WTC11 (cell line): ENCODE measurements at places on chromosomes 2 and 18. TPM values are rescaled to one million over a fixed set of nuclear protein-coding genes. Genes with fewer than 3 reads are reported as not detected.

COL4A4 gene
- 1.9 to 3.1 TPM (median 1.9 TPM) in 3 replicates for total RNA-seq

ERFE gene
- total RNA-seq = 4.5 to 6.3 TPM (median 6.0 TPM) in 3 replicates

ST6GAL2 gene
- total RNA-seq = 7.5 to 11.0 TPM (median 8.6 TPM) in 3 replicates

MC4R gene
- total RNA-seq = 0.16 TPM in 1 of 3 replicates, not detected in the others

WNT6 gene
- total RNA-seq = not detected in 3 replicates

ACVR1C gene
- 1.1 to 1.6 TPM (median 1.2 TPM) in 3 replicates for total RNA-seq

TLX2 gene
- 0.18 to 0.39 TPM (median 0.26 TPM) in 3 replicates for total RNA-seq

LAMA3 gene
- 0.50 to 0.89 TPM (median 0.83 TPM) in 3 replicates for total RNA-seq

DNA sequence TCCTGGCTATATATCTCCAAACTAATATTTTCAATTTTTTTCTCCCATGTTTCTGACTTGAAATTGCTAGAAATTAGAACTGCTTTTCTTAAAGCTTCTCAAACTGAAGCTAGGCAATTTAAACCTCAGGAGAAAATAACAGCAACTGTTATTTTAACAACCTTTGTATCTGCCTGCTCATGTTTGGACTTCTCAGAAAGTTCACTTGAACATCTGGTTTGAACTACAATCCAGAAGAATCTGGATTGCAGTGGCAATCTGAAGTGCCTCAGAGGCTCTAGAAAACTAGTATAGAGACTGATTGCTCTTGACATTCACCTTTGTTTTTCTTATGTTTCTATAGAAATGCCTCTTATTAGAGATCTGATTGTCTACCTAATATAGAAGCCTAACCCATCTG, 64.1 kb downstream of the STAT4 start:
- H3K27ac ChIP-seq = peak overlapping the region; percentile 63; the same call in 1 of the 2 replicates
- peaks cover 9% of the 10 kb centered on the region for H3K36me3 ChIP-seq
- H3K27me3 ChIP-seq = no peaks in the 10 kb centered on the region
- no peak overlapping the region for H3K4me3 ChIP-seq
- peaks cover 27% of the 10 kb centered on the region for H3K4me1 ChIP-seq
- no peak for DNase-seq

GRCh38 chr2:197560146-197560665, 44.3 kb downstream of the MOB4 start:
- no peak overlapping the region for H3K4me3 ChIP-seq
- no peaks in the 10 kb centered on the region for H3K27me3 ChIP-seq
- peaks cover 20% of the 10 kb centered on the region for H3K4me1 ChIP-seq
- H3K36me3 ChIP-seq = peaks cover 47% of the 10 kb centered on the region

GRCh38 chr2:33496150-33496549, 19.7 kb downstream of the RASGRP3 start:
- H3K36me3 ChIP-seq = no peaks in the 10 kb centered on the region
- H3K4me1 ChIP-seq = no peaks in the 10 kb centered on the region
- H3K27me3 ChIP-seq = no peaks in the 10 kb centered on the region
- no peak overlapping the region for H3K4me3 ChIP-seq
- no peak overlapping the region for H3K27ac ChIP-seq
- DNase-seq = no peak

- H3K36me3 ChIP-seq = peaks cover 1% of the 10 kb centered on the region; the same call in 1 of the 2 replicates
Observed at GRCh38 chr2:48890454-48891131, 135.1 kb upstream of the LHCGR start.

- no peak overlapping the region for H3K27ac ChIP-seq
- no peak overlapping the region for H3K4me3 ChIP-seq
- no peaks in the 10 kb centered on the region for H3K4me1 ChIP-seq
- H3K27me3 ChIP-seq = no peaks in the 10 kb centered on the region
- no peak for DNase-seq
Observed at GRCh38 chr18:57833441-57834101, 30.5 kb upstream of the ATP8B1 start.

DNA sequence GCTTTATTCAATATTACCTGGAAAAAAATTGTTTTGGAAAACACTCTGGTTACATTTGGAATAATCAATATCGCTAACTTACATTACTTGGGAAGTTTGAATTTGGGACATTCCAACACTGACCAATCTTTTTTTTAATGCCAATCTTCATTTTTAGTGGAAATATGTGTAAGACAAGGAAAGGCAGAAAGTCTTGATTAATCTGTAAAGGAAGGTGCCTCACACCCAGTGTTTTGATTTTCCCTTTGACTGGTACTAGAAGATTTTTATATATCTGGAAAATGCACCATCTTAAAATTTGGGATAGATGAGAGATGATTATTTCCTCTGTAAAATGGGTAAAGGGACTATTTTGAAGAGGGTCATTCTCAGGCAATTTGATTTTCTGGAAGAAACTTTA, 879.2 kb upstream of the ZEB2 start:
- H3K4me1 ChIP-seq = no peaks in the 10 kb centered on the region
- H3K27me3 ChIP-seq = no peaks in the 10 kb centered on the region
- no peaks in the 10 kb centered on the region for H3K36me3 ChIP-seq
- H3K4me3 ChIP-seq = no peak overlapping the region
- H3K27ac ChIP-seq = no peak overlapping the region
- DNase-seq = no peak

DNA sequence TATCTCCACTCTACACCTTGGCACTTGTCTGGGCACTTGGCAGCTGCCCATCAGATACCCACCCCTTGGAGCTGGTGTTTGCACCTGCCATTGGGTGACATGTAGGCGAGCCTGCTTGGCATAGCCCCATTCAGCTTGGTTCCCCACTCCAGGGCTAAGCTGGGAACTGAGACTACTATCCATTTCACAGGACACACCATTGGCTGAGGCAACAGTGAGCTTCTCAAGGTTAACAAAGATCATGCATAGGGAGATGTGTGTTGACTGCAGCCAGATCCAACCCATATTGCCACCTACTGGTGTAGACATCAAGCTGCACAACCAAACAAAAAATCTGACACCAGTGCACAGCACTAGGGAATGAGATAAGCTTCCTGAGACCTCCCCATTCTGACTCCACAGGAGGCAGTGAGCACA, 1389.8 kb upstream of the TMEFF2 start:
- DNase-seq = no peak
- no peaks in the 10 kb centered on the region for H3K36me3 ChIP-seq
- H3K4me1 ChIP-seq = peaks cover 9% of the 10 kb centered on the region

- peaks cover 25% of the 10 kb centered on the region for H3K4me1 ChIP-seq
- no peak for DNase-seq
- no peak overlapping the region for H3K4me3 ChIP-seq
- no peak overlapping the region for H3K27ac ChIP-seq
Observed at GRCh38 chr18:74942319-74942910, 266.5 kb downstream of the PTGR3 start.

DNA sequence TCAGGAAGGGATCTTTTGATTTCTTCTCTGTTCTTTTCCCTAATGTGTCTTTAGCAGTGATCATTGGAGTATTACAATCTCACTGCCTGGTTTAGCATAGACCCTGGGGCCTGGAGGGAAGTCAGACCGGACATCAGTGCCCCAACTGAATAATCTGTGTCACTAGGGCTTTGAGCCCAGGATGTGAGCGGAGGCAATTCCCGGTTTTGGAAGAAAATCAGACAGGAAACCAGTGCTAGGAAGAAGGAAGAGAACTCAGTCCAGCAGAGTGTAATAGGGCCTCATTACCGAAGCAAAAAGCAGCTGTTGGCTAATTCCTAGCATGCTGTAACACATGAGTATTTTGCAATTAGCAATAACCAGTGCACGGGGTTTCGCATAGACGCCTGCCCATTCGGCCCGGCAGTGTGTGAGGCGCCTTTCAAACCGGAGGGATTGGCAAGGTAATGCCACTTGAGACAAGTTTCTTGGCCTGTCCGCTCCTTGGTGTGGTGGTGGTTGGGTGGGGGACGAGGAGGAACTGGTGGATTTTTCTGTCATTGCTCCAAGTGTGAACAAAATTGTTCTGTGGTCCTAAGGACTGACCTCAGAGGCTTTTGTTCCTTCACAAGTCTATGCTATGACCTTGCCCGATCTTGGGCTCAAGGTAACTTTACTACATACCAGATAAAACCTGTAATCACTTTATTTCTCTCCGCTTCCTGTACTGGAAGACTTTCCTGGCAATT, 2.8 kb downstream of the FOSL2 start:
- no peak for DNase-seq
- peaks cover 7% of the 10 kb centered on the region for H3K4me1 ChIP-seq
- H3K4me3 ChIP-seq = no peak overlapping the region
- no peaks in the 10 kb centered on the region for H3K36me3 ChIP-seq
- peaks cover 19% of the 10 kb centered on the region for H3K27me3 ChIP-seq

DNA sequence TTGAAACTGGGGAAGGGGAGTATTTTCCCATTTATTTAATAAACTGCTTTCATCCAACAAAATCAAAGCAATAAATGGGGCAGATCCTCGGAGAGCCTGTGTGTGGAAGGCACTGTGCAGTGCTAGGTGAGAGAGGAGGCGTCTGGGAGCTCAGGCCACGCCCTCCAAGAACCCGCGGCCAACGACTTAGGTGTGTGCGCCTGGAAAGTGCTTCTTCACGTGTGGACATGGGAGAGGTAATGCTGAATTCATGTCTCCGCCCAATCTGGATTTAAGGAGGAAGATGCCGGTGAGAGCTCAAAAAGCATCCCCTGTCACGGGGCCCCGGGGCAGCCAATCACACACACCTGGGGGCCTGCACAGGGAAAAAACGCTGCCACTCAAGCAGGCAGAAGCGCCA, 77.4 kb downstream of the HDAC4 start:
- H3K4me1 ChIP-seq = peaks cover 22% of the 10 kb centered on the region
- no peaks in the 10 kb centered on the region for H3K27me3 ChIP-seq
- no peak for DNase-seq
- H3K27ac ChIP-seq = no peak overlapping the region

DNA sequence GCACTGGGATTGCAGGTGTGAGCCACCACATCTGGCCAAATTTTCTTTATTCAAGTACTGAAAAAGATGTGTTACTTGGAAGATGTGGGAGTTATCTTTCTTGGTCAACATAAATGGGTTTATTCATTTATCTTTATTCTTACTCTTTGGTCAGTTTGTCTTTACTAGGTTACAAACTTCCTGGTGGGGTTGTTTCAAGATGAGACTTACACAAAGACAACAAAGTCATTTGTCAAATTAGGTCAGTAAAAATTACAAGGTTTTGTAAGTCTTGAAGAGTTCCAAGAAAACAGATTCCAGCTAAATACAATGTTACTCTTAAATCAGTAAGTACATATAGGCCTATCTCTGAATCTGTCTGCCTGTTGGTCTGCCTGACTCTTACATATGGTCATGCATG, 48.9 kb downstream of the DARS1 start:
- no peak for DNase-seq
- no peak overlapping the region for H3K4me3 ChIP-seq
- H3K27me3 ChIP-seq = no peaks in the 10 kb centered on the region

- no peaks in the 10 kb centered on the region for H3K27me3 ChIP-seq
- H3K4me3 ChIP-seq = no peak overlapping the region
- no peak for DNase-seq
Observed at GRCh38 chr2:48347712-48348111, 182.2 kb upstream of the STON1 start.

DNA sequence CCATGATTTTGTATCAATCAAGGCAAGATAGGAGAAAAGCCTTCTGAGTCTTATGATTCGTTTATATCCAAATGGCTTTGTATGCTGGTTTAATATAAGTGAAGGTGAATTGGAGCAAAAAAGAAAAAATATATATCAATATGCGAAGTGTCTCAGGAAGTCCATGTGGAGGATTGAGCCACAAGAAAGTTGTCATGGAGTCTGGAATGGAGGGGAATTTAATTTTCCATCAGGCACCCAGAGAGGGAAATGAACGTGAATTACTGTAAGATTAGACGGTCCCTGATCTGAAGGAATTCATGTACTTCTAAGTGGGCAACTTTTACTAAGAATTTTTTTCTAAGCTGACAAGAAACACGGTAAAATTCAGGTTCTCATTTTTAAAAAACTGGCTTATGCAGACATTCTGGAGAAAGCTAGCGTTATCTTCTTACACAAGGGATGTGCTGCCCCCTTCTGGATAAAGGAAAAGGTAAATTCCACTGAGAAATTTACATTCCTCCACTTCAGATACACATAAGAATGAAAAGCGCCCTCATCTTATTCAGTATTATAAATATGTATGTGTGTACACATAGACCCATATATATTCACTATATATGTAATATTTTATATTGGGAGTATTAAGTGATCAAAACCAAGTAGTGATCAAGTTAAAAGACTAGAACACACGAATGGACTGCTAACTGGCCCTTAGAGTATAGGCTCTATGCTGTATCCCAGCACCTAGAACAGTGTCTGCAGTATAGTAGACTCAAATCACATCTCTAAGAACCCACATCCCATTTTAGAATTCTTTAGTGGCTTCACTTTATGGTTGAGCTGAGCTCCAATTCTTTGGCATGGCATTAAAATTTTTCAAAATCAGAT, 289.0 kb upstream of the TFPI start:
- H3K4me1 ChIP-seq = peaks cover 3% of the 10 kb centered on the region; the same call in 1 of the 2 replicates
- 0 out of 2 replicates have a peak, but pooled peaks cover 2% of the 10 kb centered on the region for H3K27me3 ChIP-seq
- no peak overlapping the region for H3K4me3 ChIP-seq
- H3K36me3 ChIP-seq = no peaks in the 10 kb centered on the region

GRCh38 chr2:68813596-68813995, 57.6 kb downstream of the BMP10 start:
- no peaks in the 10 kb centered on the region for H3K36me3 ChIP-seq
- DNase-seq = no peak
- H3K4me1 ChIP-seq = peaks cover 20% of the 10 kb centered on the region
- no peaks in the 10 kb centered on the region for H3K27me3 ChIP-seq
- no peak overlapping the region for H3K27ac ChIP-seq

GRCh38 chr2:141906678-141907077, 224.1 kb downstream of the LRP1B start:
- H3K27ac ChIP-seq = no peak overlapping the region
- H3K36me3 ChIP-seq = no peaks in the 10 kb centered on the region
- H3K4me1 ChIP-seq = peaks cover 5% of the 10 kb centered on the region
- no peaks in the 10 kb centered on the region for H3K27me3 ChIP-seq

DNA sequence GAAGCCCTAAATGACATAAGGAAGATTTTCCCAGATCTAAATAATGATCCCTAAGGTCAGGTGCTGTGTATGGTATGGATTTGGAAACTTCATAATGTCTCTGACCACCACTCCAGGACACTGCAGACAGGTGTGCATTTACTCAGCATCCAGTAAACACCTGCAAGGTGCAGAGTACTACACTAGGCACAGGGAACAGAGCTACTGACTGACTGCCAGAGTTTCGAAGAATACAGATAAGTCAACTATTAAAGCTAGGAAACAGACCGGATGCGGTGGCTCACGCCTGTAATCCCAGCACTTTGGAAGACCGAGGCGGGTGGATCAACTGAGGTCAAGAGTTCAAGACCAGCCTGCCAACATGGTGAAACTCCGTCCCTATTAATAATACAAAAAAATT, 65.0 kb downstream of the ATP8B1 start:
- H3K27ac ChIP-seq = no peak overlapping the region
- DNase-seq = no peak
- no peak overlapping the region for H3K4me3 ChIP-seq

DNA sequence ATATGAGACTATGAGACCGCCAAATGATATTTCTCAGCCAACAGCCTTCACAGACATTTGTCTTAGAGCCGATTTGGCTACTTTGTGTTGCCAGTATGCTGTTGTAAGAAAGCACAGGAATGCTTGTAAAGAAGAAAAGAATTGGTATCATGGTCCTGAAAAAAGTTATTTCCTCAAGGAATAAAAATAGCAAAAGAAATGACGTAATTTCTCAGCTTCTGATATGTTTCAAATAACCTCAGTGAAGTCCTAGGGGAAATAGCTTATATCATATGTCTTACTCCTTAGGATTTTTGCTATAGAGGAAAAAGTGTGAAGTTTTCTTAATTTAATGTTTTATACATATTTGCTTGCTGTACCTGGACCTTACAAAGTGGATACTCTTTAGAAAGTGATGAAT, 23.0 kb downstream of the SCN1A start:
- H3K4me1 ChIP-seq = no peaks in the 10 kb centered on the region
- no peak for DNase-seq

- H3K27me3 ChIP-seq = peaks cover 55% of the 10 kb centered on the region
- no peak overlapping the region; the same call in 1 of the 2 replicates for H3K27ac ChIP-seq
- H3K36me3 ChIP-seq = no peaks in the 10 kb centered on the region
- DNase-seq = no peak
- peaks cover 17% of the 10 kb centered on the region for H3K4me1 ChIP-seq
Observed at GRCh38 chr2:60834270-60834717, 47.1 kb upstream of the REL start.
